Bronchial smooth muscle cell (primary cell): ENCODE measurements at places on chromosomes 3 and 15. TPM values are rescaled to one million over a fixed set of nuclear protein-coding genes. Genes with fewer than 3 reads are reported as not detected.

SPATA12 gene
- total RNA-seq, result under 0.01 TPM in 1 of 2 replicates, not detected in the other

MYLK gene
- total RNA-seq, result 443 and 524 TPM in 2 replicates

TLR9 gene
- total RNA-seq, result under 0.01 and 0.09 TPM in 2 replicates

FILIP1L gene
- total RNA-seq, result 7.6 and 16.2 TPM in 2 replicates
